ENCODE measurements at places on chromosomes 3 and 15. TPM values are rescaled to one million over a fixed set of nuclear protein-coding genes. Genes with fewer than 3 reads are reported as not detected.

The SLC24A5 gene
- total RNA-seq: not detected

The CHRM5 gene
- total RNA-seq: not detected

DNA sequence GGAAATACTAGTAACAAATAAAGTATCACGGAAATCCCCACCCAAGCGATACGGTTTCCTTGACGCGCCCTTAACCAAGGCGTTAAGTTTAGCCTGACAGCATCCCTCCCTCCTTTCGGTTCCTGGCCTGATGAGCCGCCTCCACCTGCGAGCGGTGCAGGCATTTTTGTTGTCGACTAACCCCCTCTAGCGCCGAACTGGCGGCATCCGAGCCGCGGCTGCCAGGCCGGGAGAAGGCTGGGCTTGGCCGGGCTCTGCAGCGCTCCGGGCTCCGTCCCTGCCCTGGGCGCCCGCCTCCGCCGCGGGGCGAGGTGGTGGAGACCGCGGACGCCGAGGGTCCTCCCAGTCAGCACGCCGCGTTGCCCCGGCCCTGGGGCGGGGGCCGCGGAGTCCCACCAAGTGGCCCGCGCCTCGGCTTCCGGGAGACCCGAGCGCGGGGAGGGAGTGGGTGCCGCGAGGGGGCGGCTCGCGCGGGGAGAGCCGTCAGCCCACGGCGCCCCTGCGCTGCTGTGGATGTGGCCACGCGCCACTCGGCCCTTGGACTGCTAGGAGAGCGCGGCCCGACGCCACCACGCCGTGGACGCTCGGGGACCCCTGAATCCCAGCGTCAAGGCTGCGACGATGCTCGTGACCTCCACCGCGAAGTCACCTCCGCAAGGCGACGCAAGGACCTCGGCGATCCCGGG lies 1.1 kb upstream of the EPHA6 start:
- peaks cover 8% of the 10 kb centered on the region for H3K27me3 ChIP-seq
- peak; percentile 26 for DNase-seq
- no peaks in the 10 kb centered on the region for H3K36me3 ChIP-seq
- H3K27ac ChIP-seq: no peak overlapping the region
- H3K4me3 ChIP-seq: no peak overlapping the region

GRCh38 chr3:193831495-193832455 lies 238.8 kb downstream of the OPA1 start:
- H3K4me3 ChIP-seq: no peak overlapping the region
- H3K4me1 ChIP-seq: no peaks in the 10 kb centered on the region
- no peaks in the 10 kb centered on the region for H3K27me3 ChIP-seq
- no peaks in the 10 kb centered on the region for H3K36me3 ChIP-seq
- no peak for DNase-seq

The SHC4 gene
- total RNA-seq: 0.29 TPM

DNA sequence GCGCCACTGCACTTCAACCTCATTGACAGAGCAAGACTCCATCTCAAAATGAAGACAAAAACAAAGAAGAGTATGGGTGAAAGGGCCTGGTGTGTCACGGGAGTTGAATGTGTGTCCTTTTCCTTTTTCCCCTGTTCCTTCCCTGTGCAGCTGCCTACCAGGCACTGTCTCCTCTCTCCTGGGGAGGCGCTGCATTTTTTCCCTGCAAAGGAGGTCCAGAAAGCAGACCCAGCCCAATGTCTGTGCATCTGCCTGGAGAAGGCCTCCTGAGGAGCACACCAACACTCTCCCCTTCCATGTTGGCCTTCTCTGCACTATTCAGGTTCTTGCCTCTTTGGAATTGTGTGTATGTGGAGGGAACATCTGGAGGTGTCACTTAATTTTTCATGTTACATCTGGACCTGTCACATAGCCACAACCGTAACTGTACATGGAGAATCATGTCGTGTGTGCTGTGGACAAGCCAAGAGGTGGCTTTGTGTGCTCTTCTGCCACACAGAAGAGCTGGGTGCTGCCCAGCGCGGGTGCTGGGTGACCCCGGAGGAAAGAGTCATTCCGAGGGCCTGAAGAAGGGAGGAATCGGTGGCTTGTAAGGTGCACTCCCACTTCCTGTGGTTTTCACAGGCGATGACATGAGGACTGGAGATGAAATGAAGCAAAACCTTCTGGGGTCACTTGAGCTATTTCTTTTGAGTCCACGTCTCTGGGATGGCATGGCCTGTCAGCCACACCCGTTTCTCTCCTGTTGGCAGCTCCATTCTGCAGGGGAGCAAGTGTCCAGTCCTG lies 46.5 kb upstream of the CGNL1 start:
- H3K36me3 ChIP-seq: no peaks in the 10 kb centered on the region
- H3K4me3 ChIP-seq: no peak overlapping the region
- H3K27me3 ChIP-seq: no peaks in the 10 kb centered on the region
- DNase-seq: no peak
- H3K4me1 ChIP-seq: no peaks in the 10 kb centered on the region

DNA sequence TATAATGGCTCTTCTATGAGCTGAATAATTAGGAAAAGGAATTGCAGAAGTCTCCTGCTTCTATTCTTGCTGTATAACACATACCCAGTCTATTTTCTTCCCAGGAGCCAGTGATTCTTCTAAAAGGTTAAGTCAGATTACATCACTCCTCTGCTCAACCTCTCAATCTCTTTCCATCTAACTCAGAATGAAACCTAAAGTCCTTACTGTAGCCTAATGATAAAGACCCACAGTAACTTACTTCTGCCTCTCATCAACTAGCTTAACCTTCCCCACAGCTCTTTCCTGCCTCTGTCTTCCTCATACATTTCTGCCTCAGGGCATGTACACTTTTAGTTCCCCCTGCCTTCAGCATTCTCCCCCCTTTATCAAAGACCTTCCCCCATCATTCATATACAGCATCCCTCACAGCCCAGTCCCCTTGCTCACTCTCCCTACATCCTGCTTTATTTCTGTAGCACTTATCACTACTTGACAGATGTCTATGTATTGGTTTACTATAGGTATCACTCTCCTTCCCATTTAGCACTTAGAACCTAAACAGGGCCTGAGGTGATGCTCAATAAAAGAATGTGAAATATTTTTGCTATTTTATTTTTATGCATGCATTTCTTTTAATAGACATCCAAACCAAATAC lies 28.5 kb upstream of the CMTM6 start:
- no peak for DNase-seq
- no peak overlapping the region for H3K27ac ChIP-seq
- no peak overlapping the region for H3K4me3 ChIP-seq
- peaks cover 5% of the 10 kb centered on the region for H3K36me3 ChIP-seq

DNA sequence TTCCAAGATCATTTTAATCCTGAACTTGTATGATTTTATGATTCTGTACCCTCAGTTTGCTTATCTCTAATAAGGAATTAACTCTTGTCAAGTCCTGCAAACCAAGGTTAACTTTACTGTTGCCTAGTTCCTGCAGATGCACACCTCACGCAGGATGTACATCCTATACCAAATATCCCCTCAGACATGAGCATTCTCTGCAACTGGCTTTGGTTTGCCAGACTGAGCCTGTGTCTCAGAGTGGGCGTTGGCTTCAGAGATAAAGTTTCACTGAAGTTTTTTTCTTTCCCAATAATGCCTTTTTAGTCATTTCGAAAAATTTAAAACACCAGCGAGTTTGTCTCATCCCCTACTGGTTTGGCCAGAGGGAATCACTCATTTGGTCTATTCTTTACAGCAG lies 173.9 kb downstream of the NR2F2 start:
- H3K27me3 ChIP-seq: no peaks in the 10 kb centered on the region
- DNase-seq: no peak
- no peak overlapping the region for H3K4me3 ChIP-seq
- no peak overlapping the region for H3K27ac ChIP-seq
- H3K36me3 ChIP-seq: no peaks in the 10 kb centered on the region

- no peak overlapping the region for H3K27ac ChIP-seq
- no peak overlapping the region for H3K4me3 ChIP-seq
- DNase-seq: no peak
Measured at GRCh38 chr15:89801471-89802195, 13.0 kb downstream of the ANPEP start.

- no peaks in the 10 kb centered on the region for H3K4me1 ChIP-seq
- no peak for DNase-seq
- no peak overlapping the region for H3K4me3 ChIP-seq
- H3K27ac ChIP-seq: no peak overlapping the region
- no peaks in the 10 kb centered on the region for H3K27me3 ChIP-seq
Measured at GRCh38 chr15:83512459-83512858, 65.3 kb downstream of the SH3GL3 start.

The BCHE gene
- total RNA-seq: not detected

DNA sequence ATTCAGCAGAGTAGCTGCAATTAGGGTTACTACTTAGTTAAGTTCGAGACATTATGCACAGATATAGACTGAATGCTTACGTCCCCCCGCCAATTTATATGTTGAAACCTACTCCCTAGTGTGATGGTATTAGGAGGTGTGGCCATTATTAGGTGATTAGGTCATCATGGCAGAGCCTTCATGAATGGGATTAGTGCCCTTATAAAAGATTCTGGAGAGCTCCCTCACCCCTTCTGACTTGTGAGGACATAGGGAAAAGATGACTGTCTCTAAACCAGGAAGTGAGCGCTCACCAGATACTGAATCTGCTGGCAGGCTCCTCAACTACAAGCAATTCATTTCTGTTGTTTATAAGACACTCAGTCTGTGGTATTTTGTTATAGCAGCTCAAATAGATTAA lies 25.6 kb upstream of the TEX9 start:
- H3K27me3 ChIP-seq: no peaks in the 10 kb centered on the region
- no peaks in the 10 kb centered on the region for H3K4me1 ChIP-seq
- DNase-seq: no peak
- H3K4me3 ChIP-seq: no peak overlapping the region
